ENCODE measurements at places on chromosomes 4 and X.

DNA sequence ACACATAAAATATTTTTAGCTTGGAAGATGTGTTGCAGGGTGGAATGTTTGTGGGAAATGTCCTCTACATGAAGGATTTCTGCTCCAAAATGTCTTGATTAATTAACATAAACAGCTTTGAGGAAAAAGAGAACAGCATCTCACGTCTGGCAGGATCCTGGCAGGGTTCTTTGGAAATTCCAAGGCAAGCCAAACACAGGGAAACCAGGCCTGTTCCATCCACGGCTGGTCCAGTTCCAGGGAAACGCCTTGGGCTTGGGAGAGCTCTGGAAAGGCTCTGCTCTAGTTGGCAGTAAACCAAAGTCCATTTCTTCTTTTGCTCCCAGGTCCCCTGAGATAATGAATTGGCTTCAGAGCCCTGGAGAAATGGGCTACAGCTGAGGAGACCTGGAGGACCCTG is 42.4 kb upstream of the GAB1 start:
- DNase-seq = peak; percentile 21

- DNase-seq = no peak
Measured at GRCh38 chr4:141102367-141102766, 30.9 kb downstream of the RNF150 start.

DNA sequence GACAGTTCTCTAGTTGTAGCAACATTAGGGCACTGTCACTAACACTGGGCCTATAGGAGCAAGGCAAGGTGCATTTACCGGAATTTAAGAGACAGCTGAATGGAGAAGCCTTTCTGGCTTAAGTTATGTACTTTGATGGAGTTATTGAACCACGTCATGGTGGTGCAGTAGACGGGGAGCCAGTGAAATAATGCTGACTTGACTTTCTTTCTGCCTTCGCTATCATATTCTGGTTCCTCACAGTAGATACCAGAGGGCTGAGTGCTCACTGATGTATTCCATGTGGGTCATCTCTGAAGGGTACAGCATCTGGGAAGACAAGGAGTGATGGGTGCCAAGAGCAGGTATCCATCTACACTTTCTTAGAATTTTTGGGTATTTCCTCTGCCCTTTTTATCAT is 802.8 kb downstream of the FSTL5 start:
- no peak for DNase-seq

- no peak for DNase-seq
Measured at GRCh38 chrX:87900320-87900908, 382.8 kb downstream of the KLHL4 start.

DNA sequence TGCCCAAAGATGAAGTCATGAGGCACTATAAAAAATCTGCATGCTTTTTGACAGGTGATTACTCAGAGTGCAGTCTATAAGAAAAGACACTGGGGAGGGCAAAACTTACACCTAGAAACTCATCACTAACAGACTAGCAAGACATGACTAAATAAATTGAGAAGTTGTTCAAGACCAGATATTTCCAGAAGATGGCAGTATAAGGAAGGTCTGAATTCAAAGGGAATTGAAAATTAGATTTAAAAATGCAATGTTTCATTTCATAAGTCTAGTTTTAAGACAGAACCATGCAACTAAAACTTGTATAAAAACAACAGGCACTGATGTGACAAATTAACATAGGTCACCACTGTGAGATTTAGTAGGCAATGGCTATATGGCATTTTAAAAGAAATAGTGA is 232.5 kb upstream of the POF1B start:
- DNase-seq = no peak

GRCh38 chr4:87077914-87078585 is 142.4 kb downstream of the KLHL8 start:
- no peak for DNase-seq

- no peak for DNase-seq
Measured at GRCh38 chrX:132738951-132739350, 219.5 kb downstream of the HS6ST2 start.

All from body of pancreas (tissue), 4 donors.